ENCODE measurements at places on chromosomes 1 and 21. TPM values are rescaled to one million over a fixed set of nuclear protein-coding genes. Genes with fewer than 3 reads are reported as not detected.

FAM43B gene
- 0.21 TPM for polyA plus RNA-seq

ASB17 gene
- not detected for polyA plus RNA-seq

TRIM33 gene
- 9.5 TPM for polyA plus RNA-seq

BTBD19 gene
- polyA plus RNA-seq, result 13.8 TPM

PRPF38B gene
- polyA plus RNA-seq, result 26.8 TPM

NCMAP gene
- polyA plus RNA-seq, result 1.5 TPM

TLCD4 gene
- polyA plus RNA-seq, result 2.7 TPM

C1orf174 gene
- 15.8 TPM for polyA plus RNA-seq

NOS1AP gene
- 0.57 TPM for polyA plus RNA-seq

CFAP107 gene
- polyA plus RNA-seq, result 2.5 TPM
